Cardiac atrium fibroblast (primary cell): ENCODE measurements at places on chromosomes 7 and 10. TPM values are rescaled to one million over a fixed set of nuclear protein-coding genes. Genes with fewer than 3 reads are reported as not detected.

Gene CUZD1
- 0.16 and 0.18 TPM in 2 replicates for total RNA-seq

Gene GIMAP2
- 0.81 and 5.2 TPM in 2 replicates for total RNA-seq

Gene SH2D4B
- total RNA-seq: not detected in 2 replicates

Gene RASSF4
- total RNA-seq: 15.3 and 18.6 TPM in 2 replicates

Gene STEAP2
- total RNA-seq: 3.8 and 21.7 TPM in 2 replicates

Gene SCART1
- total RNA-seq: 0.54 TPM in 1 of 2 replicates, not detected in the other

Gene SMIM30
- total RNA-seq: 43.0 and 49.1 TPM in 2 replicates
